Activated CD8-positive, alpha-beta T cell treated with anti-CD3 and anti-CD28 coated beads, Interleukin-2, amount 10 ng/mL, durations not matched to agents 7 days and 5 days (primary cell): ENCODE measurements at places on chromosomes 3 and 15. TPM values are rescaled to one million over a fixed set of nuclear protein-coding genes. Genes with fewer than 3 reads are reported as not detected.

MAGI1 gene
- total RNA-seq = not detected

ABHD10 gene
- 36.3 TPM for total RNA-seq

DNA sequence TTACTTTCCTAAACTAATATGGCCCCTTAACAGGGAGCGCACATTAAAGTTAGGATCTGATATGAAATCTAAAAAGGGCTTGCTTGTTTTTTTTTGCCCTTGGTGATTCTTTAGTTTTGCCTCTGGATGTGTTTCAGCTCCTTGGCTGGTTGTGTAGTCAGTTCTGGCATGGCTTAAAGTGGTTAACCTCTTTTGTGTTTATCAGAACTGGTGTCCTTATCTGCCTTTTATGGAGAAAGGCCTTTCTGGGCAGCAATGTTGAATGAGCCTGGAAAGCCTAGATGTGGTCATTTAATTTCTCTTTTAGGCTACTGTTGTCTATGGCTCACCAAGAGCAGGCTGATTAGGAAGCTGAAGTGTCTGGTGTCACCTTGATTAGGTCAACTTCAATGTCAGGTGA lies 254.5 kb upstream of the ROPN1 start:
- DNase-seq = no peak

GRCh38 chr15:58139989-58140522 lies 1.9 kb downstream of the AQP9 start:
- no peak for DNase-seq

DNA sequence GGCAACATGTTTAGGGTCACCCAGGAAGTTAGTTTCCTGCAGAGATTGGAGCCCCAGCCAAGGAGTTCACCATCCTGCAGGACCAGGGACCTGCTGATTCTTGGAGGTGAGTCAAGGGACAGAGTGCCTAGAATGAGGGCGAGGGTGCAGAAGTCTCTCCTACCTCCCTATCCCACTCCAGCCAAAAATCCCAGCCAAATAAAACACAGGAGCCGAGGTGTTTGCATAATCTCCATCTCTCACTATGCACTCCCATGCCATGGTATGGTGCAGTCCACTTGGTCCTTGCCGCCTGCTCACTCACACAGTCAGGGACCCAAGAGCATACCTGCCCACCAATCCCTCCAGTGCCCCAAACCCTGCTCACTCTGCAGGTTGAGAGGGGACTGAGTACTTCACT lies 294.2 kb downstream of the UACA start:
- DNase-seq = no peak
